ENCODE measurements at places on chromosomes 13 and 19. TPM values are rescaled to one million over a fixed set of nuclear protein-coding genes. Genes with fewer than 3 reads are reported as not detected.

GRCh38 chr13:76717092-76717491 is 169.1 kb downstream of the KCTD12 start:
- DNase-seq, result no peak

DNA sequence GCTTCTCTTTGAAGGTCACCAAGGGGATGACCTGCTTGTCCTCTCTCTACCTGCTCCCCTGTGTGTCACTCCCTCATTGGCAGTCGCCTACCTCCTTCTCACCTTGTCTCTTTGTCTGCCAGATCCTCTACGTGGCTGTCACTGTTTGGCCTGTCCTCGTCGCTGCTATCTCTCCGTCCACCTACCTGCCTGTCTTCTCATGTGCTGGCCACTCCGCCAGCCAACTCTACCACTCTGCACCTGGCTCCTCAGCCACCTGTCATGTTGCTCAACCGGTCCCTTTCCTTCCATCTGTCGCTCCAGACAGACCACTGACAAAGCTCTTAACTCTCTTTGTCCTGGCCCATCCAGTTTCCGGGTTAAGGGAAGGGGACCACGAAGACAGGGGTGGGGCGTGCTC is at the start of gene KLK12:
KLK12 (minus strand) TSS at position 299 of the 400 bp plus-strand sequence. CDS start 381 bp downstream, outside the sequence.
- DNase-seq, result no peak

DNA sequence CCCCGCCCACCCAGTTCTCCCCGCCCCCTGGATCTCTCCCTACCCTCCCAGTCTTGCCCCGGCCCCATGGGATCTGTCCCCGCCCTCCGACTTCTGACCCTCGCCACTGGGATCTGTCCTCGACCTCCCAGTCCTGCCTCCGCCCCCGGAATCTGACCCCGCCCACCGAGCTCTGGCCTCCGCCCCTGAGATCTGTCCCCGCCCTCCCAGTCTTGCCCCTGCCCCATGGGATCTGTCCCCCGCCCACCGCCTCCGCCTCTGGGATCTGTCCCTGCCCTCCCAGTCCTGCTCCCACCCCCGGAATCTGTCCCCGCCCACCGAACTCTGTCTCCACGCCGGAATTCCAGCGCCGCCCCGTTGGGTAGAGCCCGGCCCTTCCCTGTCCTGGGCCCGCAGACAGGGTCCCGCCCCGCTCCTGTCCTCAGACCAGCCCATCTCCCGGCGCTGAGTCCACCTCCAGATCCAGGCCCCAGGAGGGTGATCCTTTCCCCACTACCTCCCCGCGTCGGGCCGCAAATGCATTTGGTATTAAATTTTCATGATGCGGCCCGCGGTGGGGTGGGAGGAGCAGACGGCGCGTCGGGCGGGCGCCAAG is 1.5 kb upstream of the SLC17A7 start:
- DNase-seq, result peak; percentile 86

The FFAR3 gene
- total RNA-seq, result not detected

GRCh38 chr13:22848539-22849052 is 332.2 kb upstream of the SGCG start:
- DNase-seq, result no peak

The RNASEH2B gene
- total RNA-seq, result 19.2 TPM

DNA sequence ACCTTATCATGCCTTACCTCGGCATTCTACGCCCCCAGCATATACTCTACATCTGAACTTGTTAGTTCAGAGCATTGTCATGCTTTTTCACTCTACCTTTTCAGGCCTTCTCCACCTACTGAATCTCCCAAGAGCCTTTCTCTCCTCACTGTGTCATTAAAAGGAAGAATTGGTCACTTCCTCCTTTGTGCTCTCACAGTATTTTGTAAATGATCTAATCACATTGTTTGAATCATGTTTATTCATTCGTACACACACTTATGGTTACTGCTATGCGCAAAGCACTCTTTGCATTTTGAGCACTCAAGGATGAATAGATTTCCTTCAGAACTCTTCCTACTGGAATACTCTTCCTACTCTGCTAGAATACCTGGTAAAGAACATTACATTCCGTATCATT is 15.8 kb upstream of the ELF1 start:
- no peak for DNase-seq

DNA sequence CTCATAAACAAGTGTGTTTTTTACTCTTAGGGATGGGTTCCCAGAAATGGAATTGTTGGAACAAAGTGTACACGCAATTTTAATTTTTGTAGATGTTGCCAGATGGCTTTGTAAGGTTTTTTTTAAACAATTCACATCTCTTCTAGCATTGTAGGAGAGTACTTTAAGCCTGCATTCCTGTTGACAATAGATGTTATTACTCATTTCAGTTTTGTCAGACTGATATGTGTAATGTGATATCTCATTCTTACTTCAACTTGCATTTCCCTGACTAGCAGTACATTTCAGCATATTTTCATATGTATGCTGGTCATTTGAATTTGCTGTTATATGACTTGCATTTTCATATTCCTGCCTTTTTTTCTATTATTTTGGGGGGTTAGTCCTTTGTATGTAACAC is 186.6 kb upstream of the SLITRK6 start:
- no peak for DNase-seq

The ZNF560 gene
- total RNA-seq, result under 0.01 TPM

The CGB3 gene
- not detected for total RNA-seq

The WDR62 gene
- total RNA-seq, result 4.1 TPM

DNA sequence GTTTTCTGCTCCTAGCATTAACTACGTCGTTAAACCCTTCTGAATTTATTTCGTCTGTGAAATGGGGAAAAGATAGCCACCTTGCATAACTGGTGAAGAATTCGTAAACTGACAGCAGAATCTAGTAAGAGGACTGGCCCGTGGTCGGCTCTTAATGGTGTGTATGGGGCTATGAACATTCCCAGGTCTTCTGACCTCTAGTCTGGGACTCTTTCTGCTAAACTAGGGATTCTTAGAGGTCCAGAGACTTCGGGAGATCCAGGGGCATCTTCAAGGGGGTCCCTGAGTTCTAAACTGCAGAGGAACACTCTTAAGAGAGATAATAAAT is 231.1 kb upstream of the SERP2 start:
- no peak for DNase-seq

- DNase-seq, result no peak
Observed at GRCh38 chr13:104641309-104641708, 1575.1 kb upstream of the SLC10A2 start.
